Fibroblast of skin of right quadriceps (primary cell): ENCODE measurements at places on chromosomes 7 and 10.

- DNase-seq = no peak
Observed at GRCh38 chr7:12683678-12684585, 3.5 kb upstream of the ARL4A start.

- no peak for DNase-seq
Observed at GRCh38 chr10:72466018-72466417, 111.3 kb upstream of the DNAJB12 start.

DNA sequence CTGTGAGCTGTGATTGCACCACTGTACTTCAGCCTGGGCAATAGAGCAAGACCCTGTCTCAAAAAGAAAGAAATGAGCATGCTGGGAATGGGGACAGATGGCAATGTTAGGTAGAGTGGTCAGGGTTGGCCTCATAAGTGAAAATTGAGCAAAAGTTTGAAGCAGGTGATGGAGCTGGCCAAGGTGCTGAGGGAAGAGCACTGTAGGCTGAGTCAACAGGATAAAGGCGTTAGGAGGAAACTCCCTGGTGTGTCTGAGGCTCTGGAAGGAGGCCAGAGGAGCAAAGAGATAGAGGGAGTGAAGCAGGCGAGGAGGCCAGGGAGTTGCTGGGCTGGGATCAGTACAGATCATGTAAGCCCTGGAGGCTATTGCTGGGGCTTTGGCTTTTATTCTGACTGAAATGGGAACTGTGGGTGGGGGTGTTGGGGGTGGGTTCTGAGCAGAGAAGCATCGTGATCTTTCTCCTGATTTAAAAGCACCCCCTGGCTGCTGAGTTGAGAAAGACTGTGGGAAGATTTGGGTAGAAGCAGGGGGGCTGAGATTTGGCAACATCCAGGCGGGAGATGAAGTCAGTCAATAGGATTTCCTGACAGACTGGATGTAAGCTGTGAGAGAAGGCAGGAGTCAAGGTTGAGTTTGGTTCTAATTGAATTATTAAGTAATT lies 52.5 kb upstream of the VKORC1L1 start:
- no peak for DNase-seq

DNA sequence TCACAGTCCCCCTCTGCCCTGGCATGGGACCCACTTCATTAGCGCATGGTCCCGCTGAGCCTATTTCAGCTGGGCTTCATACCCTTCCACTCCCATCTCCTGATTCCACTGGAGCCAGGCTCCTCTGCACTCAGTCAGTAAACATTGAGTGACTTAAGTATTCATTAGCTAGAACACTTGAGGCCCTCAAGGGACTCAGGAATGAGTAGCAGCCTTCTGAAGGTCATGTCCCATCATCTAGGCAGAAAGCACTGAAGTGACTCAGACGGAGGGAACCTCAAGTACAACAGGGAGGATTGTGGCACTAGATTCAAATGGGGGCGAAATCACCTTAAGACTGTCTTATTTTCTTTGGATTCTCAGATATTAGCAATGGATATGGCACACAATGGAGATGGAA lies 186.6 kb upstream of the INHBA start:
- DNase-seq = peak; percentile 45
